Fibroblast of skin of abdomen (primary cell): ENCODE measurements at places on chromosomes 1 and 21.

- DNase-seq = no peak
Measured at GRCh38 chr1:161046605-161047228, 940 bp upstream of the USF1 start.

DNA sequence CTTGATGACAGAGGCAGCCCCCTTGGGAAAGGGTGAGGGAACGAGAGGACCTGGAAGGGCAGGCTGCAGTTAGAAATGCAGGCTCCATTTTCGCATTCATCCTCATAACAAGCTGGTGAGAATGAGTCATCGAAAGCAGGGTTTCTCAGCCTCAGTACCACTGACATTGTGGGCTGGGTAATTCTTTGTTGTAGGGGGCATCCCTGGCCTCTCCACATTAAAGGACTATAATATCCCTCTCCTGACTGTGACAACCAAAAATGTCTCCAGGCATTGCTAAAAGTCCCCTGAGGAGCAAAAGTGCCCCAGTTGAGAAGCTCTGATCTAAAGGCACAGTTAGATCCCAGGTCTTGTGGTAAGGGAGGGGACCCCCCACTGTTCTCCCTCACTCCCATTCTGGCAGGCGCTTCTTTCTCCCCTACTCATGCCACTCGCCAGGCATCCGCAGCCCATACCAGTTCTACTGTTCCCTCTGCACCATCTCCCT, 20.4 kb downstream of the KCNN3 start:
- no peak for DNase-seq

DNA sequence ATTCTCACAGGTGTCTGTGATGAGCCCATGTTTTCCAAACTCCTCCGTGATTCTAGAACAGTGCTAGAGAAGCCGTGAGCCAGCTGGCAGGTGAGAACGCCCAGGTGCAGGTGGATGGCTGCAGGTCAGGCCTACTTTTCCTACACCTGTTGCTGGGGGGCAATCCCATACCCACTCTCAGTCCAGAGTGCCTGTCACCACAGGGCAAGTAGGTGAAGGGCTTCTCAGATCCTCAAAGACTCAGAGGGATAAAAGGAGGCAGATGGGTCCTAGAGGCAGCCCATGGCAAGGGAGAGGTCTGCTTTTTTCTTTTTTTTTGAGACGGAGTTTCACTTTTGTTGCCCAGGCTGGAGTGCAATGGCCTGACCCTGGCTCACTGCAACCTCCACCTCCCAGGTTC, 50.7 kb upstream of the H6PD start:
- no peak for DNase-seq

GRCh38 chr21:40011371-40011770, 144.1 kb downstream of the PCP4 start:
- DNase-seq = no peak

DNA sequence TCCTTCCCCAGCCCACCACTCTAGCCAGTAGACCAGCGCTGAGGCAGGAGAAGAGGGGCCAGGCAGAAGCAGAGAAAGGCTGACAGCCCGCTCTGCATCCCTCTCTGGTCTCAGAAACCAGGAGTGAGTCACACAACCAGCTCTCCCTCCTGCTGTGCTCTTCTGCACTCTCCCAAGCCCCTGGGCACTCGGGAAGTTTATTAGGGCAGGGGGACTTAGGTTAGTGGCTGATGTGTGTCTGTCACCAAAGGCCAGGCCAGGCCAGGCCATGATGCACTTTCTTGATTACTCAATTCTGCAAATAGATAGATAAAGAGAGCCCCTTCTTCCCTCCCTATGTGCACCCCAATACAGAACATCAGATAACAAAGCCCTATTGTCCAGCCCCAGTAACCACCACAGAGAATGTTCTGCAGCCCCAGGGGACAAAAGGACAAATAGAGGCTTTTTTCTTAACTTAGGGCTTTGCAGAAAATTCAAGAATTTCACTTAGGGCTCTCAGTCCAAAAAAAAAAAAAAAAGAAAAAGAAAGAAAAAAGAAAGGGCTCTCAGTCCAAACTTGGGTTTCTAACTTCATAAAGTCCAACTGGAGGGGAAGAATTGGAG, 52.9 kb upstream of the CNTN2 start:
- no peak for DNase-seq

DNA sequence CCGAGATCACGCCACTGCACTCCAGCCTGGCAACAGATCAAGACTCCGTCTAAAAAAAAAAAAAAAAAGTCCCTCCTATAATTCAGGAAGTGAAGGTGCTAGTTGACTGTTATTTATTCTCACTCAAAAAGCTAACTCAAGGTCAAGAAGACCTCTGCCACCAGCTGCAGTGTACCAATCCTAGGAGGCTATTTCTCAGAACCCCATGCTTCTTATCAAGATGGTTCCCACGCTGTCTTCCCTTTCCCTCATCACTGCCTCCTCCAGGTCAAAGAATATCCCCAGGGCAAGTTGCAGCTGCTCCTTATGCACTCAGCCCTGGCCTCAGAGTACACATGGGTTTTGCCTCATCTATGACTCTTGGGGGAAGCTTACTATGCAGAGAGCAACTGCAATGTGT, 53.6 kb downstream of the RERE start:
- DNase-seq = no peak
